ENCODE measurements at places on chromosomes 3 and 15.

DNA sequence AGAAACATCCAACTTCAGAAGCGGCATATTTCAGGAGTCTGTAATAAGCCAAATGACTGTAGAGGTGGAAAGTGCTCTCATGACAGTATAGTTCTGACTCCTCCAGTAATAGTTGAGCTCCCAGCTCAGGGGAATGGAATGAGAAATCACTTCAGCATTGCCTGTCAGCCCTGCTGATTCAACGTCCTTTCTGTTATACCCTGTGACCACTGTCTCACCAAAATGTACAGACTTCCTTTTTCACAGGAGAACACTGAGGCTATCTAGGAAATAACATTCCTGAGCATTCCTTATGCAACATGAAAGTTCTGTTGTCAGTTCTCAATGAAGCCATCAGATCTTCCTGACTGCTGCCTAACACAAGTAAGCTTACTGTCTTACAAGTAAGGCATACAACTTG lies 284.5 kb upstream of the MME start:
- no peak for DNase-seq

DNA sequence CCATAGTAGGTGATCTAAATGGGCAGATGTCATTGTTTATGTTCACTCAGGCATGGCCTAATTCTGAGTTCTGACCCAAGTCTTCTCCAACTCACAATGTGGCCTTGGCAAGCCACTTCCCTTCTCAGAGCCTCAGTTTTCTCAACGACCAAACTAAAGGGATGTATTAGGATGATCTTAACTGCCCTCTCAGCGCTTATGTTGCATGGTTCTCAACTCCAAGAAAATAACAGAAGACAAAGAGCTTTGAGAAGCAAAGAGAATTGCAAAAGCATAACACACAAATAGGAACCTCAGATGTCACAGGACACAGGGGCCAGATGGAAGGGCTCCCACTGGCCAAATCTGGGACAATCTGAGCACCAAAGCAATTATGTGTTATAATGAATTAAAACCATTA lies 8.6 kb downstream of the RHCG start:
- no peak for DNase-seq

DNA sequence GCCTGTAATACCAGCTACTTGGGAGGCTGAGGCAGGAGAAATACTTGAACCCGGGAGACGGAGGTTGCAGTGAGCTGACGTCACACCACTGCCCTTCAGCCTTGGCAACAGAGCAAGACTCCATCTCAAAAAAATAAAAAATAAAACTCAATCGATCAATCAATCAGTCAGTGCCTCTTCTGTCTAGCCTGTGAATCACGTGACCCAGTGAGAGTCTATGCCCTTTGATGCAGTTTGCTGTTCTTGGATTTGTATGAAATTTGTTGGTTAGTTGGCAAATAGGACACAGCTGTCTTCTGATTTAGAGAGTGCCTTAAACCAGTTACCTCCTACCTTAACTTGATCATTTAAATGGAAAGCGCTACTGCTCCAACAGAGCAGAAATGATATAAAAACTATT lies 3.6 kb upstream of the RBMS3 start:
- DNase-seq = no peak

DNA sequence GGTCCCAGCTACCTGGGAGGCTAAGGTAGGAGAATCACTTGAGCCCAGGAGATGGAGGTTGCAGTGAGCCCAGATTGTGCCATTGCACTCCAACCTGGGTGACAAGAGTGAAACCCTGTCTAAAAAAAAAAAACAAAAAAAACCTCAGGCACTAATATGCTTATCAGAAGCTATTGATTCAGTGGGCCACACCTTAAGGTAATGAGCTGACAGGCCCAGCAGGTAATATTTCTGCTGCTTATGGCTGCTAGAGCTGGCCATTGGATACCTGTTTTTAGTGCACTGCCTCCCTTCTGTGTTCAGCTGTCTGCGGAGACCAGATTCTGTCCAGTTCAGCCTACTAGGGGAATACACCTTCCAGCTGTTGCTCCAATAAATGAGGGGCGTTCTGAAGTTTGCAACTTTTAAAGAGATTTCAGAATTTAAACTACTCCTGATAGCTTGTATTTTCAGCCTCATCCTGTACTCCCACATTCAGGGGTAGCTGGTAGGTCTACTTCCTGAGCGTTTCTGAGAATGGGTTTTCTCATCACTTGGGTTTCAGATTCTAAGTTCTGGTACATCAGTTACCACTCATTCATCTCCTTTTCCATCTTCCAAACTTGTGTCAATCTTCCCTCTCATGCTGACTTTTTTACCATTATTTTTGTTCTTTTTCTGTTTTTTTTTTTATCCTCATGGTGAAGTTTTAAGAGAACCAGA lies 69.0 kb downstream of the ATP11B start:
- no peak for DNase-seq

- DNase-seq = no peak
These were observed 176.4 kb upstream of the MDFIC2 start for GRCh38 chr3:70488816-70489215.

DNA sequence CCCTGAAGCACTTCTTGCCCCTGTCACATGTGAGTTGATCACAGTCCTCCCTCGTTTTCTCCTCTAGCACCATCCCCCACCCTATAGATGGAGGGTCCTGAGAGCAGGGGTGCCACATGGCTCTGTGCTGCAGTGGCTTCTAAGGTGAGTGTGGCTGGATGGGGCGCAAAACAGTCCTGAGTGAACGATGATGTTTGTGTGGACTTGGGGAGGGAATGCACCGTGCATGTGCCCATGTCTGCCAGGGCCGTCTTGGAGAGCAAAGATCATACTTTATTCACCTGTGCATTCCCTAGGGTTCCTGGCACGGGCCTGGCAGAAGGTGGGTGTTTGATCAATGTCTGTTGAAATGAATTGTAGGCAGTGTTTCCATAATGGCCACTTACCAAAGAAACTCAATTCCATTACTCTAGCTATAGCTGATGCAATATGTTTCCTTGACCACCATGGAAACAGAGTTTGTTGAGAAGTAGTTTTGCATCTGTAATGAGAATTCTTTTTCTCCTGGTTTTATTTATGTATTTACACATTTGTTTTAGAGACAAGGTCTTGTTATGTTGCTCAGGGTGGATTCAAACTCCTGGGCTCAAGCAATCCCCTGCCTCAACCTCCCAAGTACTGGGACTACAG lies 58.0 kb downstream of the ABTB1 start:
- DNase-seq = no peak

Measured in left forelimb (tissue), 1 donor.